Activated naive CD8-positive, alpha-beta T cell treated with anti-CD3 and anti-CD28 coated beads, Interleukin-2, amount 50 U/mL, for 16 hours (primary cell): ENCODE measurements at places on chromosomes 12 and 14.

DNA sequence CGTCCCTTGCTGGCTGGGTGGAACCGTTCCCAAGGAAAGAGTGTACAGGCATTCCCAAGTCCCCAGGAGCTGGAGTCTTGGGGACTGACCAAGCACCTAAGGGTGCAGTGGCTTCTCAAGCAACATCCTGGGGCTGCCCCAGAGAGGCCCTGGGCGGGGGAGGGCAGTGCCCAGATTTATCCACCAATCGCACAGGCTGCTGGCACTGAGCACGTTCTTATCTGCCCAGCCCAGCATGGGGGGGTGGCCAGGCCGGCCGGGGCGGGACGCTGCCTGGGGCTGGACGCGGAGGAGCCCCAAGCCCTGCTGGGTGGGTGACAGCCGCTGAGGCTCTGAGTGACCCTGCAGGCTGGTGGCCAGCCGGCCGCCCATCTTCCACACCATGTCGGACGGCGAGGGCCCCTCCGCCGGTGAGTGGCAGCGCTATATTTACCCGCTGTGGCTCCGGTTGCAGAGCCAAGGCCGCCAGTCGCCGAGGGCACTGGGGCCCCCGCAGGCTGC is 53.4 kb downstream of the CYP46A1 start:
- no peak for DNase-seq

DNA sequence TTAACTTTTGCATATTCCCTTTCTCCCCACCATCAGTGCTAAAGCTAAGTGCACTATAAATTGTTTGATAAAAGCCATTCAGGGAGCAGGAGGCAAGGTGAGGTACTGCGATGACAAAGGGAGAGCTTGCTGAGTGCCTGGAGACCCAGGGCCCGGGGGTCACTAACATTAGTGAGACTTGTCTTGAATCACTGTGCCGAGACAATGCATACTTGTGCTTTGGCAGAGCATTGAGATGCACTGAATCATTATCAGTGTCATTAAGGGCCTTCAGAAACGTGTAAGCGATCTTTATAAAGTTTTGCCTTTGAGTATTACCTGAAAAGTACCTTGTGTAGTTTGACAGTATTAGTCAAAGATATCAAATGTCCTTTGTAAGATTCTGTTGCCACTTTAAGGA is 447.5 kb downstream of the PCNX1 start:
- no peak for DNase-seq

DNA sequence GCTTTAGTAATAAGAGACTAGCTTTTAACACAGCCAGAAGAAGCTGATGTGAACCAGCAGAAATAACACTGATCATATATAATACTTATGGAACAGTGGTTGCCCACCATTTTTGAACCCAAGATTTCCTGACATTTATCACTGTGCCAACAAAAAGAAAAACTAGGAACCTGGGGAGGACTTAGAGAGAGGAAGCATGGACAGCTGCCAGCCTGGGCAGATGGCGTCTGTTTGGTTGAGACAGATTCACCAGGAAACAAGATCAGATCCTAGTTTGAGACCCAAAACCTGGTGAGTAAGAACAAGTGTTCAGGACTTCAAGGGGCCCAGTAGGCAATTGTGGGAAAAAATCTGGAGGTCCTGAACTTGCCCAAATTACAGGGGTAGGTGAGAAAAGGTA is 95.3 kb downstream of the BICD1 start:
- no peak for DNase-seq

DNA sequence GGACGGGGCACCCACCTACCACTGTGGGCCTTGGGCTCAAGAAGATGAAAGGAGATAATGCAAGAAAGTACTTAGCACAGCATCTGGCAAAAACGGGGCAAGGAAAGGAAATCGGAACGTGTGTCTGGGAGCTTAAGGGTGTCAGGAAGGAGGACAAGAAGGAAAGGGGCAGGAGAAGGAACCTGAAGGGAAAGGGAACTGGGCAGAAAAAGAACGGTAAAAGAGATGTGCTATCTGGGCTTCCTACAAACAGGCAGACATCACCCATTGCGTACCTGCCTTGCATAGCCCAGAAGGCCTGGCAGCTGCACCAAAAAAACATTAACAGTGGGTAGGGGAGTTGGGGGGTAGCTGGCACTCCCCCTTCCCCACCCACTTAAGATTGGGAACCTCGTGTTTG is 958 bp upstream of the REM2 start:
- DNase-seq = no peak

DNA sequence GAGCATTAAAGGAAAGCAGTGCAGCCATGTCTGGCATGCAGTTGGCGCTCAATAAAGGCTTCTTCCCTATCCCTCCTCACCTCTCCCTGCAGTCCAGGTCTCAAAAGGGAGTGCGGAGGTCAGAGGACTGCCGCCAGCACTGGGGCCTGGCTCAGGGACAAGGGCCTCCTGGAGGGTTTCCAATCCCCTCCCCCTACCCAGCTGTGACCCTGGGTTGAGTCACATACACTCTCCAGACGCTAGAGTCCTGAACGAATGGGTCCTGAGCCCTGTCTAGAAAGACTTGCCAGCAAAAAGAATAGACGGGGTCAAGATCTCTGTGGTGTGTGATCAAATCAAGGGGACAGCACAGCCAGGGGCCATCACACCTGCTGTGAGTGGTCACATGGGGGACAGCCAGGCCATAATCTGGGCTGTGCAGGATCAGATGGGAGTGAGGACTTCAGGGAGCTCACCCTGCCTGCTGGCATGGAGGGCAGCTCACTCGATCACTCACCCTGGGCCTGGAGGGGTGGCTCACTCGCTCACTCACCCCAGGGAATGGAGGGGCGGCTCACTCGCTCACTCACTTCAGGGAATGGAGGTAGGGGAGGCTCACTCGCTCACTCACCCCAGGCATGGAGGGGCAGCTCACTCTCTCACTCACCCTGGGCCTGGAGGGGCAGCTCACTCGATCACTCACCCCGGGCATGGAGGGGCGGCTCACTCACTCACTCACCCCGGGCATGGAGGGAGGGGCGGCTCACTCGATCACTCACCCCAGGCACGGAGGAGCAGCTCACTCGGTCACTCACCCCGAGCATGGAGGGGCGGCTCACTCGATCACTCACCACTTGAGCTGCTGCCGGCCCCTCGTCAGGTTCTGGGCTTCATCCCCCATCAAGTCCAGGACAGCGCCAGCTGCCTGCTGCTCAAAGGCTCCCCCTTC is 12.8 kb downstream of the CFAP73 start:
- no peak for DNase-seq

DNA sequence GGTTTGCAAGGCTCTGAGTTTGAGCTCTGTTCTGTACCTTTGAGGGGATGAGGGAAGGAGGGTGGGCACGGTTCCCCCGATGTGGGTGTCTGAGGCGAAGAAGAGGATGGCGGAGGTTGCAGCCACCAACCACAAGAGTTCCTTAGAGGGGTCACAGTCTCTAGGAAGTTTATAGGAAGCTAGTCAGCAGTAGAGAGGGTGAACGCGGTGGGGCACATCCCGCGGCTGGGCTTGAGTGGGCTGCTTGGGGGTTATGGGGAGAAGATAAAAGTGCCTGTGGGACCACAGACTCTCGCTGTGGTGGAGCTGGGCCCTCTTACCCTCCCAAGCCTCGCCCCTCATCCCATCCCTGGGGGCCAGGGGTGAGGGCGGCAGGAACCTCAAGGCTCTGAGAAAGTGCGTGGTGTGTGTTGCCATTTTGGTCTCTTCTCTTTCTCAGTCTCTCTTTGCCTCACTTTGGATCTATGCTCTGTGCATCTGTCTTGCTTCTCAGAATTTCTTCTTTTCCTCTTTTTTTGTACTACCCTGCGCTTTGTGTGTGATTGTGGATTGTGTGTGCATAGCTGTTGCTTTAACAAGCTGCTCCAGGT is 2.7 kb downstream of the CD4 start:
- DNase-seq = no peak

- DNase-seq = no peak
Observed at GRCh38 chr12:93315907-93316622, 61.7 kb upstream of the NUDT4 start.

- no peak for DNase-seq
Observed at GRCh38 chr14:67665868-67666267, 8.6 kb downstream of the VTI1B start.
